ENCODE measurements at places on chromosomes 3 and 15. TPM values are rescaled to one million over a fixed set of nuclear protein-coding genes. Genes with fewer than 3 reads are reported as not detected.

CCDC13 gene
- total RNA-seq, result 0.72 TPM

RUVBL1 gene
- 41.6 TPM for total RNA-seq

DNA sequence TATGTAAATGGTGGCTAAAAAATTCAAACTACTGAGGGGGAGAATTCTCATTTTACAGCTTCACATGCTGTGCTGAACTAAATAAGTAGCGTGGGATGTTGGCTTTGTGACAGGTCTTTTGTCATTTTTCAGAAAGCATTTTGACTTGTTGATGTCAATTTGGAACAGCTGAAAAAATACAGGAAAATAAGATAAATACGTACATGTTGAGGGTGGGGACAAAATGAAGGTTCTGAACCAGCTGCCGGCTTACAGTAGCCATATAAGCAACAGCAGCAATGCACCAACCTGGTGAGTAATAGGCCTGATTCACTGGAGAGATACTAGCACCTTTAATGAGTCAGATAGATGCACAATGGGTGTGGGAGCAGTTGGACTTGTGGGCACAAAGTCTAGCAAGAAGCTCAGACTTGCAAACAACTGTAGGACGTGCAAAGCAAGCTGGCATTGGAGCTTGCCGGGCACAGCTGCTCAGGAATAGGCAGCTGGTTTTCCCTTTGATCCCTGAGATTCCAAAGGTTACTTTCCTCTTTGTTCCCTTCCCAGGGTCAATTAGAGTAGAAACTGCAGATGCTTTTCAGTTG is 12.9 kb downstream of the B3GNT5 start:
- DNase-seq, result no peak

GOLGA8T gene
- not detected for total RNA-seq

MTMR10 gene
- total RNA-seq, result 21.8 TPM

RHOV gene
- total RNA-seq, result not detected

GRCh38 chr3:108001457-108001856 is 89.4 kb downstream of the CD47 start:
- DNase-seq, result no peak

DNA sequence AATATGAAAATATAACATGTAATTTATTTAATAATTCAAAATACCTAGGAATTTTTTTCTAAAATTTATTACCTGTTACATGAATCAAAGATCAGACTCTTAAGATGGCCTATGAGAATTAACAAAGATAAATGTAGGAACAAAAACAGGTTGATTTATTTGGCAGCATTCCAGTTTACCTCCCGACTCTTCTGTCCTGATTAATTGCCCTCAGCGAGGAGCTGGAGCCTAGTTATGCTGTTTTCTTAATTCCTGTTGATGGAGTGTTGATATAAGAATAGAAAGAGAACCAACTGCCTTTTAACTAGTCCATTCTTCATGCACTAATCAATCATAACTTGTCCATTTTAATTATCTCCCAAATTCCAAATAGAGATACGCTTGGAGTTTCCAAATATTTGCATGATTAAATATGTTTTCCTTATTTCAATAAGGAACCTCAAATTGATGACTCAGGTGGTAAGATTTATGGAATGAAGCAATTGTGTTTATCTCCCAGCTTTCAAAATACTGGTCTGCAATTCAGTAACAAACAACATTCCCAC is 10.6 kb upstream of the CPB1 start:
- DNase-seq, result no peak

ADCY5 gene
- 0.59 TPM for total RNA-seq

Measured in osteoblast (primary cell).